ENCODE measurements at places on chromosomes 4 and X.

- no peak for DNase-seq
These were observed 85.4 kb upstream of the DHX15 start for GRCh38 chr4:24669751-24670150.

DNA sequence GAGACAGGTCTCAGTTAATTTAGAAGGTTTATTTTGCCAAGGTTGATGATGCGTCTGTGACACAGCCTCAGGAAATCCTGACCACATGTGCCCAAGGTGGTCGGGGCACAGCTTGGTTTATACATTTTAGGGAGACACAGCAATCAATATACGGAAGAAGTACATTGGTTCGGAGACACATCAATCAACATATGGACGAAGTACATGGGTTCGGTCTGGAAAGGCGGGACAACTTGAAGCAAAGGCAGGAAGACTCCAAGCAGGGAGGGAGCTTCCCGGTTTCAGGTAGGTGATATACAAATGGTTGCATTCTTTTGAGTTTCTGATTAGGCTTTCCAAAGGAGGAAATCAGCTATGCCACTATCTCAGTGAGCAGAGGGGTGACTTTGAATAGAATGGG lies 225.2 kb upstream of the ZFP42 start:
- no peak for DNase-seq

DNA sequence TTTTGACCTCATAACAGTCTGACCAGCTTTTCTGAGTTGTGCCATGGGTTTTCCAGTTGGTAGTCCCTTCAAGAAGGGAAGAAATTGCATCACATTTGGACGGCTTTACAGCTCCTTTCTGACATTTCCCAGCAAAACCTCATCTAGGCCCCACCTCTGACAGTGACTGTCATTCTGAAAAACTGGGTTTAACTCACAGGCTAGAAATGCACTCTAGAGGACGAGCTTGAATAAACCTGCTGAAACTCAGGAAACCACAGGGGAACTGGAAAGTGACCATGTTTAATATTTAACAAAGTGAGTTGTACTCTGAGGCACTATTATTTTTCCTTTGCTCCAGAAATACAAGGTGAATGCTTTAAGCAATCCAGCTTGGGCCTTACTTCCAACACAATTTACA lies 434.3 kb upstream of the RASGEF1B start:
- DNase-seq, result no peak

DNA sequence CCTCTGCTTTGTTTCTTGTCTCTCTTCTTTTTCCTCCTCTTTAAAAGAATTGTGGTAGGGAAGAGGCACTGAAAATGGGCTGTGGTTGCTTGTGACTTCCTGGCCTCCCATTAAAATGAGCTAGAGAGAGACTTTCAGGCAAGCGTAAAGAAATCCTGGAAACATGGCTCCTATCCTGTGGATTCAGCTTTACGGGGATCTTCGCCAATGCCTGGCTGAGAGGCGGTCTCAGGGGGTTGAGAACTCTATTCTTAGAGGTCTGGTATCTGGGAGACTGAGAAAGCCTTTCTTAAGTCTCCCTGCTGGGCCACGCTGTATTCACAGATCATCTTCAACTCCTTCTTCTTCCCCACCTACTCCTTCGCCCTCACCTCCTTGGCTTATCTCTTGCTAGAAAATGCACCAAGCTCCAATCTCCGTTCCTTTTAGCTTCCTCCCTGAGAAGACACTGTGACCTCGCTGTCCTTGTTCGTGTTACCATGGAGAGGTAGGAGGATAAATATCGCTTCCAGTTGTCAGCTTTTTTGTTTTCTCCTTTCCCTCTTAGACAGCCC lies 542 bp upstream of the KLF8 start:
- DNase-seq, result no peak

- no peak for DNase-seq
These were observed 61.1 kb downstream of the RGS12 start for GRCh38 chr4:3353752-3354454.

DNA sequence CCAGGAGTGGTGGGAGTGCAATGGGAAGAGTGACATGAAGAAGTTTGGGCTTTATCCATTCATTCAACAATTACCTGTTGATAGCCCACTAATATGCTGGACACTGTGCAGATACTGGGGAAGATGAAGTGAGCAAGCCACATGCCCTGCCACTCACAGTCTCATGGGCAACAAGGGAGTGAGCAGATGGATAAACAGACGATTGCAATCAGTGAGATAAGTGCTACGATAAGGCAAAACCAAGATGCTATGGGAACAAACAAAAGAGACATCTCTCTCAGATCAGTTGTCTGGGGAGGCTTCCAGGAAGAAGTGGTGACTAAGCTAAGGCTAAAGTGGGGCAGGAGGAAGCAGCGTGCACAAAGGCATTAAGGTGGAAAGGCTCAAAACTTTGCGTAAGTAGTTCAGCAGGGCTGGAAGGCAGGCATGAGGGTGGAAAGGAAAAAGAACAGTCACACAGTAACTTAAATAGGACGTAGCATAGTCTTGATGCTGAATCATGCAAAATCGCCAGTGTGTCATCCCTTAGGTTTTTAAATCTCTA lies 31.7 kb downstream of the GAB3 start:
- DNase-seq, result no peak

DNA sequence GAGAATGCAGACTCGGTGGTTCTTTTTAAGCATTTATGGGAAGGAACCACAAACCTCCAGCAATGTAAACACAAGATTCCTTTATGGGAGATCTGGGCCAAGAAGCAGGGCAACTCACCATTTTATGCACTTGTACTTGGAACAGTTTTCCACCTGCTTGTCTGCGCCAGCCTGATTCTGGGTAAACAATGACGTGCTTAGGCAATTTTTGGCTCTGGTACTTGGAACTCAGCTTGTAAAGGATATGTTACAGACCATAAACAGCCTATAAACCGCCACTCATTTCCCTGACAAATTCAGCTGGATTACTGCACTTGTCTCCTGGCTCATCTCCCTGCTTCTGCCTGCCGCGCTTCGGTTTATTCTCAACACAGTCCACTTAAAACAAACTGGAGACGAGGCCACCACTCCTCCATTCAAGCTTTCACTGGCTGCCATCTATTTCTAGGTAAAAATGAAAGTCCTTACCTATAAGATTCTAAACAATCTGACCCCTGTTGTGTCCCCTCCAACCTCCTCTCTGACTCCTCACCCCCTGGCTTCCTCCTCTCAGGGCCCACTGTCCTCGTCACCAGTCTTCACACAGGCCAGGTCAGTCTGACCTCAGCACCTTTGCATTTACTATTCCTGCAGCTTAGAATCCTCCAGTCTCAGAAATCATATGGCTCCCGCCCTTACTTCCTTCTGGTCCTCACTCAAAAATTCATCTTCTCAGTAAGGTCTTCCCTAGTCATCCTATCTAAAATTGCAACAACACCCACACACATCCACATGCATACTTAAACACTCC lies 205.9 kb upstream of the GALNT7 start:
- no peak for DNase-seq

GRCh38 chr4:74175379-74175778 lies 17.5 kb downstream of the MTHFD2L start:
- no peak for DNase-seq

- no peak for DNase-seq
These were observed 200.0 kb downstream of the RELL1 start for GRCh38 chr4:37486166-37486565.

DNA sequence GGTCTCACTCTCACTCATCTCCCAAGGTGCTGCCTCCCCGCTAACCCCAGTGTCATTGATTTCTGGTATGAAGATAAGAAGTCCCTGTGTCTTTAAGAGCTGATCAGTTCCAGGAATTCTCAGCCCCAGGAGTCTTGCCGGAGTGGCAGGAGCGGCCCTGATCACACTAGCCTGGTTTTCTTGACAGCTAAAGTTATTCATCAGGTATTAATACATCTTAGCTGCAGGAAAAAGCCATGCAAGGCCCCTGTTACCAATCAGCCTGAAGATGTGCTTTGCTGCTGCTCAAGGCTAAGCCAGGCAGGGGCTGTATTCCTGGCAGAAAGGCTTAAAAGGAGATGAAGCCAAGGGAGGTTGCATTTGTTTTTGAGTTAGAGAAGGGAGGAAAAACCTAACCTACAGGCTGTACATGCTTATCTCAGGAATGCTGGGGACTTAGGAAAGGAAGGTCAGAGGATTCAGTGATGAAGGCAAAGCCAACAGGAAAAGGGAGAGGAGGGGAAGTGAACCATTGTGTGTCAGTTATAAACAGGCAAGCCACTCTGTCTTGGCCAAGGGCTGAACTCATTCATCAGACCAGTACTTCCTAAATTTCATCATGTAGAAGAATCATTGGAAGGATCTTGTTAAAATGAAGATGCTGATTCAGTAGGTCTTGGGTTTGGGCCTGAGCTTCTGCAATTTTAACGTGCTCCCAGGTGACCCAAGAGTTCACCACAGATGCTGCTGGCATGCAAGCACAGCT lies 8.6 kb downstream of the SRPX start:
- no peak for DNase-seq

GRCh38 chrX:136185401-136186022 lies 38.2 kb downstream of the FHL1 start:
- no peak for DNase-seq

GRCh38 chrX:118975831-118976598 lies 1.6 kb downstream of the LONRF3 start:
- peak; percentile 44 for DNase-seq

DNA sequence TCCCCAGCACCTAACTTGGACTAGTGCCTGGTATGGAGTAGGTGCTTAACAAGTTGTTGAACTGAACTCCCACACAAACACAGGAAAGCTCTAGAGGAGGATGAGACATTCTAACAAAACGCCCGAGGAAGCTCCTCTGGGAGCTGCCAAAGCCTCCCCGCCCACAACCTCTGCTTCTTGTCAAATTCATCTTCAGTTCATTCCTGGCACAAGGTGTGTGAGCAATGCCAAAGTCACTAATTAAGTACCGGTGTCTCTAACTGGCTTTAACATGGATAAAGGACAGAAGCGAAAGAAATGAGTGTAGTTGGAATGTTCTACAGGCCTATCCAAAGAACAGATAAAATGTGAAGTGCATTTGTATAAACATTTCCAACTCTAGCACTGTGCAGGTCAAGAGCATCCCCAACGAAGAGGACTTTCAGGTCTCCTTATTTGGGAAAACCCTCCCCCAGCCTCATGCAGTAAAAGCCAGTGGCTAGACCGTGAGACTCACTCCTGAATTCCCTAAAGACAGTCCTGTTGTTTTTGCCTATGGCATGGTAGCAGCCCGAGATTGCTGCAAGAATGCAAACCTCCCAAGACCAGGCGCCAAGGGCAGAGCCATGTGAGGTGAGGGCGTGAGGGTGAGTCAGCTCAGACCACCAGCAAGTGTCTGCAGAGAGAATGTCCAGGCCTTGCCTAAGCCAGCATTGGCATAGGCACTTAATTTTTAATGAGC lies 72.2 kb upstream of the KLF3 start:
- DNase-seq, result no peak

DNA sequence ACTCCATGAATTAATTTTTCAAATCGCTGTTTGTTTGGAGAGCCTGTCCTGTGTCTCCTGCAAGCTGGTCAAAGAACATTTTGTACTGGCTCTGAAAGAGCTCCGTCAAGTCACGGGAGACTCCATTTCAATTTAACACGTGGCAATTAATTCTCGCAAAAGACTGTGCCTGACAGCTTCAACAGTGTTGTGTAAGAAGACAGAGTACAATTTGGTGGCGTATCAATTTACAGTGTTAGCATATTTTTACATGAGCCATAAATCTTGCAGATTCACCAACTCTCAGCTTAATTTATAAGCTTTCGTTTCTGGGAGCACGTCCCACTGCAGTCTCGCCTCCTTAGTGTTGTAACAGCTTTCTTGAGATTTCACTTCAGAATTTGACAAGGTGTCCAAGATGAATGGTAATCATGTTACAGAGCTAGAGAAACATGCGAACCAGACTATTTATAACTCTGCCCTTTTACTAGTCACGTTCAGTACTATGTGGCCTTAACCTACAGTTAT lies 70.8 kb downstream of the RWDD4 start:
- no peak for DNase-seq

GRCh38 chr4:140893939-140894338 lies 137.8 kb upstream of the TBC1D9 start:
- no peak for DNase-seq

- DNase-seq, result no peak
These were observed 38.7 kb upstream of the GRID2 start for GRCh38 chr4:92265021-92265420.

GRCh38 chr4:72942565-72942964 lies 127.0 kb downstream of the COX18 start:
- no peak for DNase-seq

Measured in stimulated activated CD8-positive, alpha-beta memory T cell treated with anti-CD3 and anti-CD28 coated beads, Interleukin-2, amount 100 ng/mL, for 1 hour (primary cell).